ENCODE measurements at places on chromosomes 13 and 19.

DNA sequence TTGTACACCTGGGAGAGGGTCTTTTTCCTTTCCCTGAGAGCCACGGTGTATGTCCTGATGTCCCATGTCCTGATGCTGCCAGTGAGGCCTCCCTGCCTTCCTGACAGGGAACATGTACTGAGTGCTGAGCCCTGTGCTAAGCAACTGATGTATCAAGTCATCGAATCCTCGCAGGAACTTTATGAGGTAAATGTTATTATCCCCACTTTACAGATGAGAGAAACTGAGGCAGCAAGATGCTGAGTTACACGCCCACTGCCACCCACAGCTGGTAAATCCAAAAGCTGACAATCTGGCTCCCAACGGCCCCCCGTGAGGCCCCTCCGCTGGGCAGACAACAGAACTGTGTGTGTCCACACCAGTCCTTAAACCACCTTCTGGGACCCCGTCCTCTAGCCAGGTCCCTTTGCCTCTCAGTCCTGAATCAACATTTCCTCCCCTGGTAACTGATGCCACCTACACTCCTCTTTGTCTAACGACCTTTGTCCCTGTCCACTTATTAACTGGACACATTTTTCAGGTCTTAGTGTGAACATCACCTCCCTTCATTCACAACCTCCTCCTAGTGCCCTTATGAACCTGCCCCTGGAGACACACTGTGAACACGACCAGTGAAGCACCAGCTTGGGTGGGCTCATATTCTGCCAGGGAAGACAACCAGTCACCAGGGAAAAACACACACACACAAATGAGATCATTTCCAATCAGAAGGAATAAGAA lies 5.4 kb upstream of the VSIG10L start:
- no peak for DNase-seq

DNA sequence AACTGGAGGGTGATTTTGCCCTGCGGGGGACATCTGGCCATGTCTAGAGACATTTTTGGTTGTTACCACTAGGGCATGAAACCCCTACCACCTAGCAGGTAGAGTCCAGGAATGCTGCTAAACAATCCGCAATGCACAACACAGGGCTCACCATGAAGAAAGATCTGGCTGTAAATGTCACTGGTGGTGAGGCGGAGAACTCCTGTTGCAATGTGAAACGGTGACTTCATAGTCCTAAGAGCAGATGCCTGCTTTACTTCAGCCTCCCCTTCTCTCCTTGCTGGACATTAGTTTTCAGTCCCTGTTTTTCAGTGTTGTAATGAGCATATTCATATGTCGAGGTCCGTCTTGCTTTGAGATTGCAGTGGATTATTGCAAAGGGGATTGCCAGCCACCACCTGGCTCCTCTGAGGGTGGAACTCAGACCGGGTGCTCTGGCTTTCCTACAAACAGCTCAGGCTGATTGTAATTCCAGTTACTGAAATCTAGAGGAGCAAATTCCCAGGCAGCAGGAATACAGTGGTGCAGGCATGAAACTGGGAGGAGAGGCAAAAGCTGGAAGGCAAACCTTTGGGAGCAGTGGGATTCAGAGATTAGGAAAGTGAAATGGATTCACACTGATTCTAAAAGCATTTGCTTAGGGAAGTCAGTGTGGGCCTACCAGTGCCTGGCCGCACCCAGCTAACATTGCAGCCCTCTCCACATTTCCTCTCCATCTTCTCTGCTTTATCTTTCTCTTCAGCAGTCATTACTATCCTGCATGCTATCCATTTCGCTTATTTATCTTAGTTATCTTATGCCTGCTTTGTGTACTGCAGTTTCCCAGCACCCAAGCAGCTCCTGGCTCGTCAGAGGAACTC lies 76.1 kb upstream of the PCDH8 start:
- DNase-seq: no peak

GRCh38 chr19:23515551-23515950 lies 120.3 kb upstream of the ZNF91 start:
- DNase-seq: no peak

DNA sequence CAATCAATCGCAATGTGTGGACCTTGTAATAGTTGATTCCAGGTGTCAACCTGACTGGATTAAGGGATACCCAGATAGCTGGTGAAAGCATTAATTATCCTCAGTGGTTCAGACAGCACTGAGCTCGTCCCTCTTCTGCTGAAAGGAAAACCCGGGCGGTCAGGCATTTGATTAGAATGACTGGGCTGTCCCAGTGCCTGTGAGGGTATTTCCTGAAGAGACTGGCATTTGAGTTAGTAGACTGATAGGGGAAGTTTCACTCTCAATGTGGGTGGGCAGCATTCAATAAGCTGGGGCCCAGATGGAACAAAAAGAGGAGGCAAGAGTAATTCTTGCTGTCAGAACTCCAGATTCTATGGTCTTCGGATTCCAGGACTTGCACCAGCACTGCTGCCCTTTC lies 31.9 kb downstream of the KPNA3 start:
- no peak for DNase-seq

DNA sequence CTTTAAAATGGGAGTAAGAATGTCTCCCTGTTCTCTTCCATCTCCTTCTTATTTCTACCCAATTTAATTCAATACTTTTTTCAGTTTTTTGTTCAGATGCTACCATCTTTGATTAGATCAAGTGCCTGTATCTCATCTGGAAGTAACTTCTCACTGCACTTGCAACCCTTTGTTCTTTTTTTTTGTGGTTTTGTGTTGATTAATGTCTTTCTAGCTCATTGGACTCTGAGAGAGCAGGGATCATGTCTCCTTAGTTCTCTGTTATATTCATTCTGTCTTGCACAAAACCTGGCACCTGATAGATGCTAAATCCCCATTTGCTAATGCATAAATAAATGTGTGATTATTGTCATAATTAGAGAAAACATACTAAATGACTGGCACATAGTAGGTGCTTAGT lies 834 bp upstream of the ITGBL1 start:
- no peak for DNase-seq

DNA sequence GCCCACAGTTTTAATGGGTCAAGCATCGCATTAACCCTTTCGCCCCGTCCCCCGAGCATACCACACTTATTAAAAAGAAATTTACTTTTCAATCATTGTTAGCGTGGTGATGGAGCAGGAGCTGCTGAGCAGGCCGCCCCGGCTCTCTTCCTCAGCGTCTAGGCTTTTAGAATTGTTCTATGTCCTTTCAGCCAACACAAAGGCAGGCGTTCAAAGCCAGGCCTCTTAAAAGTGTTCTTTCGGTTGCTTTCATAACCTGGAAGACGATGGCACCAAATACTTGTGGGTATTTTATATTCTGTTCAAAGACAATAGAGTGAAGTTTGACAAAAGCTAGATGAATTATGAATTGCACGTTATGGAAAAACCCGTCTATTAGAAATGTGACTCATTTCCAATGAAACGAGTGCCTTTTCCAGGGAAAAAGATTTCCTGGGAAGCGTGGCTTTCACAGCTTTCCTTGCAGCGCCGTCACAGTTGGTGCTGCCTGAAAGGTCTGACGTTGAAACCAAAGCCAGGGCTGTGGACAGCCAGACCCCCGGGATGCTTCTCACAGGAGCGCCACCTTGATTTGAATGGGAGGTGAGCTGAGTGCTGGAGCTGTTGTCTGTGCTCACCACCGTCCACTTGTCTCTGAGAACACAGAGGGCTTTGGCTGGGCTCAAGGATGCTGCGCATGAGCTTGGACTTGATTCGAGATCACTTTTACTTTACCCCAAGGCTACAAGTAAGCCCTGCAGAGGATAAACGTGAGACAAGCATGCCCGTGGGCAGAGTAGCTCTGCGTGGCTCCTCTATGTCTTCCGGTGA lies 78.8 kb downstream of the SOX1 start:
- DNase-seq: no peak

GRCh38 chr13:101773062-101773461 lies 320.6 kb downstream of the ITGBL1 start:
- no peak for DNase-seq

GRCh38 chr19:19531951-19532805 lies 3.5 kb downstream of the YJEFN3 start:
- DNase-seq: peak; percentile 61

All from kidney capillary endothelial cell (primary cell).